Activated CD4-positive, alpha-beta T cell treated with anti-CD3 and anti-CD28 coated beads, Interleukin-2, amount 10 ng/mL, durations not matched to agents 7 days and 5 days (primary cell): ENCODE measurements at places on chromosomes 4 and X.

GRCh38 chr4:140296335-140297220 lies 76.9 kb upstream of the SCOC start:
- DNase-seq, result no peak

DNA sequence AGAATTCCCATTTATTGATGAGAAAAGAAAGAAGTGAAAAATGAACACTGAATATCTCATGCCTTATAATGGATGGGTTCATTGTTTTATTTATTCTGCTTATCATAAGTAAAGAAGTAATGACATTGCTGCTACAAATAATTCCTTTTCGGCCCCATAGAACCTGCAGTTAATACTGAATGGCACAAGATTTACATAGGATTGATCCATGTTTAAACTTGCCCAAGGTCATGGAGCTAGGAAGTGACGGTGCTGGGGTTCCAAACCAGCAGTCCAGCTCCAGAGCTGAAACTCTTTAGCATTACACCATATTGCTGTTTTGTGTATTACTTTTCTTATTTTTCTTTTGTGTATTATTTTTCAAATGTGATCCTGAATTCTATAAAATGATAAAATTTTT lies 30.2 kb upstream of the PRSS48 start:
- no peak for DNase-seq

DNA sequence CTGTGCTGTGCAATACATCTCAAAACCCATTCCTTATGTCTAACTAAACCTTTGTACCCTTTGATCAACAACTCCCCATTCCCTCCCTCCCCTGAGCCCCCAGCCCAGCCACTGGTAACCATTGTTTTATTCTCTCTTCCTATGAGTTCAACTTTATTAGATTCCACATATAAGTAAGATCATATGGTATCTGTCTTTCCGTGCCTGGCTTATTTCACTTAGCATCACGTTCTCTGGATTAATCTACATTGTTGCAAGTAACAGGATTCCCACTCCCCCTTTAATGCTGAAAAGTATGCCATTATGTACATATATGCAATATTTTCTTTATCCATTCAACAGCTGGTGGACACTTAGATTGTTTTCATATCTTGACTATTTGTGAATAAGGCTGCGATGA lies 119.4 kb downstream of the RNF150 start:
- DNase-seq, result no peak

- DNase-seq, result no peak
These were observed 26.6 kb downstream of the PLAC1 start for GRCh38 chrX:134631426-134632346.

GRCh38 chr4:74933562-74934015 lies 673 bp downstream of the PARM1 start:
- DNase-seq, result no peak

DNA sequence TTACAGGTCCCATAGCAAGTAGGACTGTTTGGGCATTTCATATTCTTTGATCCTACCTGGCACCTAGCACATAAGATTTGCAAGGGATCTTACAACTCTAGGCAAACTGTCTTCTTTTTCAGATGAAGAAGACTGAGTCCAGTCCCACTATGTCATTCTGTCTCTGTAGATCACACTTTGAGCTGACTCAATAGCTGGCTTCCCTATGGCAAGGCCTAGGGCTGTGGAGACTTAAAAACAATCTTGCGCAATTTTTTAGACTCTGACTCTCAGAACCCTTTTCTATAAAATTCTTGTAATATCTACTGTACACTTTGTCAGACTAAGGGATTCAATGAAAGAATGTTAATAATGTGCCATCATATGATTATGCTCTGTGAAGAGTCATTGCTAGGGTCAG lies 26.7 kb downstream of the OTC start:
- no peak for DNase-seq

GRCh38 chr4:161343569-161343950 lies 820.2 kb downstream of the FSTL5 start:
- DNase-seq, result no peak

DNA sequence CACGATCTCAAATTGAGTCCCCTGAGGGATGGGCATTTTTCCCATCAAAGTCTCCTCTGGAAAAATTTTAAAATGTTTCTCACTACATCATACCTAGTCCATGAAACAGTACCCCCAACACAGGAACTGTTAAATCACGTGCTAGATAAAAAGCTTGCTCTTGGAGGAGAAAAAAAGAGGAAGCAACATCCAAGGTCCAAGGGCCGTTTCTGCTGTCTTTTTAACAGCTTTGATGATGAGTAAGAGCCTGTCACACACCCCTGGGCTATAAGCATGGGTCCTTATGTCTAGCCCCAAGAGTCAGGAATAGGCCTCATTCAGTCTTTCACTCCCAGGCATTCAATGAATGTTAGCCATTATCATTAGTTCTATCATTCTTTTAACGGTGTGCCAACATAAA lies 128.9 kb downstream of the SH3KBP1 start:
- no peak for DNase-seq

- no peak for DNase-seq
These were observed 7.6 kb upstream of the XPNPEP2 start for GRCh38 chrX:129731228-129731627.

DNA sequence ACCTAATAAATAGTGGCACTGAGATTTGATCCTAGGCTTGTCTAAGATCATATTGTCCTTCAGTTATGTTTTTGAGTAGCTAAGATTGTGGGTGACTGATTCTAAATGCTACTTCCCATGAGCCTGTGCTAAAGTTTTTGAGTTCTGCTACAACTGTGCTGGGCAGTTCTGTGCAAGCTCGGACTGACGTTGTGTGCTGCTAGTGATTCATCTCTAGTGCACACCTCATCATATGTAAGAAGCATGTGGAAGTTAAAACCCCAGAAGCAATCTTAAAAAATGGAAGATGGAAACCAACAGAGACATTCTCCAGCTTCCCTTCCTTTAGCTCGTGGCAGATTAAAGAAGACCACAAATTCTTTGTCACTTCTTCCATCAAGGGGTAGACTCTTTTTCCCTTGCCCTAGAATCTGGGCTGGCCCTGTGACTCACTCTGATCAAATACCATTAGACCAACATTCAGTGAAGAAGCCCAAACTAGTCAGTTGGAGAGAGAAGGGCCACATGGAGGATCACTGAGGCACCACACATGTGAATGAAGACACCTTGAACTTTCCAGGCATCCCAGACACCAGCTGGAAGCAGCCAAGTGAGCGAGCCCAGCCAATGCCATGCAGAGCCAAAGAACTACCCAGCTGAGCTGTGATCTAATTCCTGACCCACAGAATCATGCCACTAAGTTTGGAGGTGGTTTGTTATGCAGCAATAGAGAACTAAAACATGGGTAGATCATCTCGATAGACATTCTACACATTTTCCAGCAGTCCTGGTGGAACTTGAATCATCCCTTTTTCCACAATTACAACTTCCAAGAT lies 16.8 kb downstream of the ARHGAP6 start:
- no peak for DNase-seq

DNA sequence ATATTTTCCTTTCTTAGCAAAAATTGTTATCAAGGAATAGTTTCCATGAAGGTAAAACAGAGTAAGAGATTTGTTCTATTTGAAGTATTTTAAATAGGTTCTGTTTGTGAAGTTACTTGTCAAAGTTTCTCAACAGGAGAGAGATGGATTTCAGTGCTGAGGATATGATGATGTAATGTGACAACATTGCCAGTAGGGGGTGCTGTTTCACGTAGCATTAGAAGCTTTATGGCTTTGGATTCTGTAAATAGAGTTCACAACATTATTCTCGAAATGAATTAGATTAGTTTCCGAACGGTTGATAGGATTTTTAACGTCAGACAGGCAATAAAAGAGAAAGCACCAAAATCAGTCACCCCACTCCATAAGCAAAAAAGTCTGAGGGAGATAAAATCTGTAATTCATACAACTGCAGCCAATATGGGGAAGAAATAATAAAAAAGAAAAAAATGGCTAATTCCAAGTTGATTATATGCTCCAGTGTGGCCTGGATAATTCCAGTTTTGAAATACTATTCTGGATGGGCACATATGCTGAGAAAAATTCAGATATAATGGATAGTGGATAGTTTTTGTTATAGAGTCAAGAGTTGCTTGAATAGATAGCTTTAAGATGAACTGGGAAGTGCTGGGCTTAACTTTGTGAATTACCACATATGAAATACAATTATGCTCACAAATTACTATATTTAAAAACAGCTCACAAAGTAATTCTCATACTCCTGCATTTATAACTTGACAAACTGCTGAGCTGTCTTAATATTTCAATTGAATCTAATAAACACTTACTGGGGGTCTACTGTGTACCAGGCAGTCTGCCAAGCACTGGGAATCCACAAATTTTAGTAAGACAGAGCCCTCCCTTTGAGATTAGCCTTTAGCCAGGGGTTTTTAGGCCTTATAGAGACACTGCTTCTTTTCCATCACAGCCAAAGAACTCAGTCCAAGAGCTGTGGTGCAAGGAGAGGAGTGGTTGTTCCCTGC lies 109.1 kb downstream of the GPAT3 start:
- peak; percentile 63 for DNase-seq

DNA sequence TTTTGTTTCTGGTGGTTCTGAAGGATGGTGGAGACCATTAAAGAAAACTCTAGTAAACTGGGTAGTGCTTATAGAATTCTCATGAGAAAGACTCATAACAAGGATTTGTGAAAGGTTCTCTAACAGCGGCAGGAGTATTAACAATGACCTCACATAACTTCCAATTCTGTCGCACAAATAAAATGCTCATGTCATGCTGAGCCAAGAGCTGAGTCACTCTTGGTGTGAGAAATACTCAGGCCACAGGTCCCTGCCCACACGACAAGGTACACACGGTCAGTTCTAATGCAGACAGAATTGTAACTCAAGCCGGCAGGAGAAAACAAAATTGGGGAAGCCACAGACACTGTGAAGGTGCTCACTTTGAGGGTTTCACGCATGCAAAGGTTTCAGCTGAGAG lies 34.4 kb upstream of the C4orf50 start:
- DNase-seq, result no peak

DNA sequence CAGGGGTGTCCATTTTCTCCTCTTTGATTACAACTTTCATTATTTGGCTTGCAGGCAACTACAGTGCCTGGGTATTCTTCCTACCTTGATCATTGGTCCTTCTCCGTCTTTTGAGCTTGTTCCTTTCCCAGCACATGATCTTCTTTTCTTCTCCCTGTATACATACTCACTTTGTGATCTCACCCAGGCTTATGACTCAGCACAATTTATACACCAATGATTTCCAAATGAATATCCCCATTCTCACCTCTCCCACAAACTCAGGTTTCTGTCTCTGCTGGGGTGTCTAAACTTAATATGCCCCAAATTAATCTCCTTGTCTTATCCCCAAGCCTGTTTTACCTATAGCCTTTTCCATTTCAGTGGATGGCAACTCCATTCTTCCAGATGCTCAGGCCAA lies 19.5 kb upstream of the C4orf54 start:
- DNase-seq, result no peak

- no peak for DNase-seq
These were observed 1263.6 kb downstream of the C4orf33 start for GRCh38 chr4:130359542-130359941.

DNA sequence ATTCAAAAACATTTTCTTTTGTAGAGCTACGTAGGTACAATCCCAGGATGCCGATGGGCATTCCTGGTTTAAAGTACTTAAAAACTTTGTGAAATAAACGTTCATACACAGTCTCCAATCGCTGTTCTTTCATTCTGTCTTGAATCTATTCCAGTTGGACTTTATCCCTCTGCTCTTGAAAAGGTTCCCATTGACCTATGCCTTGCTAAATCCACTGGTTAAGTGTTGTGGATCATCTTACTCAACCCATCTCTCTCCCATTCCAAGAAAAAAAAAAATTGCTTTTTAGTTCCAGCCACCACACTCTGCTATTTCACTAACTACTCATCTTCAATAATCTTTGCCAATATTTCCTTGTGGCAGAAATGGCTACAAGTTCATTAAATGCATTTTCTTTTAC lies 542.3 kb upstream of the GRIA3 start:
- DNase-seq, result no peak

DNA sequence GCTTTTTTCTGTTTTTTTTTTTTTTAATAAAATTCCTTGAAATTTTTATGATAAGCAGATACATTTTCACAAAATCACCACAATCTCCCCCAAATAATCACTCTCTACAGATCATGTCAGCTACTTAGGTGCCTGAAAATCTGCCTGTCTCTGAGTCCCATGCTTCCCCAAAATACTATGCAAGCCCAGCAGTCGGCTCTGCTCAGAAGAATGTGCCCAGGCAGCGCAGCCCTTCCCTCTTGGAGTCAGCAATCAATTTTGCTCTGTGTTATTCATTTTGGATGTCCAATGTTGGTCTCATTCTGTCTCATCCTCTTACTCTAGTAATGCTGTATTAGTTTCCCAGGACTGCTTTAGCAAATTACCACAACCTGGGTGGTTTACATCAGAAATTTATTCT lies 24.9 kb upstream of the C1QTNF7 start:
- no peak for DNase-seq

DNA sequence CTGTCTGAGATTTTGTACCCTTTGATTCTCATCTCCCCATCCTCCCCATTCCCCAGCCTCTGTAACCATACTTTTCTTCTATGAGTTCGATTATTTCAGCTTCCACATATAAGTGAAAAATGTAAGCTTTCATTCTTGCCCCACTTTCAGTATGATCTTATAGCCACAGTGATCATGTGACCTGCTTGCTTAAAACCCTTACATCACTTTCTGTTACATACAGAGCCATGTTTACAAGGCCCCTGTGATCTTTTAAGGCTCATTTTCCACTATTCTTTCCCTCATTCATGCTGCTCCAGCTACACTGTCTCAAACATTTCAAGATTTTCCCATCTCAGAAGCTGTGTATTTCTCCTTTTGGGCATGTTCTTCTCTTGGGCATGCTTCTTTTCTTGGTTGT lies 147.7 kb downstream of the DCK start:
- no peak for DNase-seq

DNA sequence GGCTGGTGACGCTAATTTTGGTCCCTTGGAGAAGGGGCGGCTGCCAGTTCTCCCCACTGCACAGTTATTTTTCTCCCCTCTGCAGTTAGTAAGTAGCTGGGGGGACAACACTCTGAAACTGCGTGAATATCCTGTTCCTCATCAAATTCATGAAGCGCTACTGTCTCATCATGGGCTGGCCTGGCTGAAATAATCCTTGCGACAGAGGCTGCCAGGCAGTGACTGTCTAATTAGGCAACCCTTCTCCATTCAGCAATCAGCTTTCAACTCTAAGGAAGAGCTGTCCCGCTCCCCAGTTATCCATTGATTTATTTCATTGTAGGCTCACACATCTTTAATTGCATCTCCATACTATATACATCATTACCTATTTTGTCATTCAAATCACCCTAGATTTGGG lies 8.2 kb downstream of the SH3TC1 start:
- no peak for DNase-seq

DNA sequence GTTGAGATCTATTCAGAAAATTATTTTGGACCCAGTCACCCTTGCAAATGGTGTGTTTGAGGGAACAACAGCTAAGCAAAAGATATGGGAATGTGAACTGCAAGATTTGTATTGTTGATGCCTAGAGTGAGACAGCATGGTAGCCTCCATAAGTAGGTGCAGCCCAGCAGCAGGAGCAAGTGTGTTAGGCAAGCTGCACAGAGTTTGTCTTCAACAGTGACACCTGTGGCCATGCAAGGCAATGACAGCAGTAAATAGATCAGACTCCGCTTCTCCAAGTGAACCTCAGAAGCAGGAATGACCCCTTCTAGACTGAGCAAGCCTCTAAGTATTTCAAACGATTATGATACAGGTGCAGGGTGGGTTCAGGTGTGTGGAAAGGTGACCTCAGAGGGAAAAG lies 133.4 kb upstream of the MSX1 start:
- DNase-seq, result no peak

GRCh38 chr4:188783175-188783574 lies 643.9 kb downstream of the TRIML1 start:
- no peak for DNase-seq

GRCh38 chr4:69951602-69952001 lies 13.9 kb downstream of the CSN2 start:
- DNase-seq, result no peak
